Activated CD4-positive, alpha-beta T cell treated with anti-CD3 and anti-CD28 coated beads, Interleukin-2, Interleukin-4, amounts not matched to agents 100 ng/mL and 50 ng/mL, durations not matched to agents 16 hours and 8 hours (primary cell): ENCODE measurements at places on chromosomes 13 and 19.

- no peak for DNase-seq
These were observed 24.3 kb downstream of the KCTD12 start for GRCh38 chr13:76861859-76862258.

GRCh38 chr13:55190996-55191395 lies 1949.7 kb upstream of the PRR20A start:
- no peak for DNase-seq

GRCh38 chr13:81596224-81596753 lies 1255.4 kb upstream of the SPRY2 start:
- DNase-seq, result no peak

- DNase-seq, result no peak
These were observed 16.7 kb upstream of the POSTN start for GRCh38 chr13:37615276-37615675.

GRCh38 chr19:40599902-40600569 lies 1.1 kb upstream of the LTBP4 start:
- DNase-seq, result no peak

DNA sequence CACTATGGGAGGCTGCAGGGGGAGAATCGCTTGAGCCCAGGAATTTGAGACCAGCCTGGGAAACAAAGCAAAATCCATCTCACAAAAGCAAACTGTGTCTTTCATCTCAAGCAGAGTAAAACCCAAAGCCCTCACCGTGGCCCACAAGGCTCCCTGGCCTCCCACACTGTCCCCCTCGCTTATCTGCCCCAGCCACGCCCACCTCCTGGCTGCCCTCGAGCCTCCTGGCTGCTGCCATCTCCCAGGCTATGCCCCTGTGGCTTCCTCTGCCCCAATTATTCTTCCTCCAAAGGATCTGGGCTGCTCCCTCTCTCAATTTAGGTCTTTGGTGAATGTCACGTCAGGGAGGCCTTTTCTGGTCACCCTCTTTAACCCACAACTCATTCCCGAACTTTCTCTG lies 3.6 kb downstream of the RABAC1 start:
- DNase-seq, result no peak

GRCh38 chr13:110571896-110572777 lies 10.6 kb upstream of the RAB20 start:
- no peak for DNase-seq

GRCh38 chr19:39419003-39419402 lies 6.5 kb downstream of the PLEKHG2 start:
- DNase-seq, result no peak

GRCh38 chr13:53015971-53016370 lies 12.6 kb upstream of the OLFM4 start:
- DNase-seq, result no peak

DNA sequence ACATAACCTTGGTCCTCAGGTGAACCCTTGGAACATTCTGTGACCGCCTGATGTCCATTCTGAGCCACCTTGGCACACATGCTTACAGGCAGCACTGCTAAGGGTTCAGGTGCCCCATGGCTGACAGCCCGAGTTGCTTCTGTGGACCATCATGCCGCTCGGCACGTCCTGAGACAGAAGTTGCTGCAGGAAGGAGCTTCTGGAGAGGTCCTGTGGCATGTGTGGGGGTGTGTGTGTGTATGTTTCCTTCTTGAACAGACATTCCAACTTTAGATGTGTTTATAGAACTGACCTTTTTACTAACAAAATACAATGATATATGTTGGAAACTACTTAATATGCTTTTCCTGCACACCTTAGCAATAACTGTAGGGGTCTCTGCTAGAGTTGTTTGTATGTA lies 4.8 kb upstream of the C1QTNF9 start:
- DNase-seq, result no peak

- no peak for DNase-seq
These were observed 63.3 kb downstream of the ZIC5 start for GRCh38 chr13:99908140-99908803.

DNA sequence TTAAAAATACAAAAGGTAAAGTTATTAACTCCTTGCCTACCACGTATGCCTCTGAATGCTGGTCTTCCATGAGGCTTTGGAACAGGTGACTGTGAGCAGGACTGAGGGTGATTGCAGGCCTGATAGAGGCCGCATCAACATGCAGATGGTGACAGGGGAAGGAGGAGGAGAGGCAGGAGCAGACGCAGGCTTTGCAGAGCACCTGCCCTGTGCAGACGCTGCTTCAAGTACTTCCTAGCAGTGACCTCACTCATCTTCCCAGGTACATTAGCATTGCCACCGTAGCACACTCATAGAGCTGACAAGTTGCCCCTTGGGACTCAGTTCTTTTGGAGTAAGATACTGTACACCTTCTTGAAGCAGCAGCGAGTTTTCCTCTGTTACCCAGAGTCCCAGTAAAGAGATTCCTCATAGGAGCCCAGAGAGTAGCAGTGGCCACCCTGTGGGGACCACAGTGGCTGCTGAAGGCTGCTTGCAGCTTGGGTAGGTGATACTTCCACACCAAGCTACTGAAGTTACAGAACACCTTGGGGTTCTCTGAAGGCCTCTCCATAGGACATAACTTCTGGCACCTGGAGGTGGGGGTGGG lies 56.0 kb downstream of the ZNF536 start:
- DNase-seq, result no peak

- no peak for DNase-seq
These were observed 23.2 kb downstream of the RFX2 start for GRCh38 chr19:6087074-6087571.

- DNase-seq, result no peak
These were observed 8.7 kb downstream of the CILP2 start for GRCh38 chr19:19546751-19547162.

DNA sequence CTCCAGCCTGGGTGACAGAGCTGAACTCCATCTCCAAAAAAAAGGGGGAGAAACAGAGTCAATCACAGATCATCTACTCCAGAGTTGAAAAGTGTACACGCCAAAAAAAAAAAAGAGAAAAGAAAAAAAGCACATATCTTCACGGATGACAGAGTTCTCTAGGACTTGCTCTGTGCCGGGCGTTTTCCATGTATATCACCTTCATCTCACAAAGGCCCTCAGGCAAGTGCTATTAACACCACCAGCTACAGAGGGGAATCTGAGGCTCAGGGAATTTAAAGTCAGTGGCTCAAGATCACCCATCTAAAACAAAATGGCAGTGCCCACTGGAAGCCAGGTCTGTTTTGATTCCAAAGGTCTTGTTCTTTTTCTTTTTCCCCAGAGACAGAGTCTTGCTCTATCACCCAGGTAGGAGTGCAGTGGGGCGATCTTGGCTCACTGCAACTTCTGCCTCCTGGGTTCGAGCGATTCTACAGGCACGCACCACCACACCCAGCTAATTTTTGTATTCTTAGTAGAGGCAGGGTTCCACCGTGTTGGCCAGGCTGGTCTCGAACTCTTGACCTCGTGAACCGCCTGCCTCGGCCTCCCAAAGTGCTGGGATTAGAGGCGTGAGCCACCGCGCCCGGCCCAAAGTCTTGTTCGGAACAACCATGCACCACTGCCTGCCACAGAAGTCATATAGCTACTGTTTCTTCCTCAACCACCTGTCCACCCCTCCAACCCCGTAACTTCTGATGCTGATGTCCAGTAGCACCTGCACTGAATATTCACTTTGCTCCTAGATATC lies 42.2 kb downstream of the SAE1 start:
- no peak for DNase-seq
